ENCODE measurements at places on chromosomes 5 and 9.

- DNase-seq = no peak
Observed at GRCh38 chr5:62268792-62269191, 37.2 kb upstream of the KIF2A start.

- no peak for DNase-seq
Observed at GRCh38 chr5:175379867-175380266, 64.1 kb downstream of the DRD1 start.

DNA sequence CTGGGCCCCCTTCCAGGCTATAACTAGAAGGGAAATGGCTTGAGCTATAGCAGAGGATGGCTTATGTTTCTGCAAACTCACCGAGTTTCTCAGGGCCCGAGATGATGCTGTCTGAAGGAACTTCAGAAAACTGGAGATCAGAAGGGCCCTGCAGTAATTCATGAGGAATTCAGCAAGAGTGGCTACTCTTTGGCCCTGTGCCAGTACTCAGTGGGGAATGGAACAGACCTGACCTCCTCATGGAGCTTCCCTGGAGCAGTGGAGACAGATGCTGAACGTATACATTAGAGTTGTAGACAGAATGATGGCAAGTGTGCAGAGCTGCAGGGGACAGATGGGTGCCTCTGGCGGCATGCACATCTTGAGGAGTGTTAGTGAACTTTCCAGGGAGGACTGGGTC is 17.3 kb upstream of the SMIM32 start:
- DNase-seq = no peak

- no peak for DNase-seq
Observed at GRCh38 chr9:107144475-107144874, 138.6 kb upstream of the RAD23B start.

GRCh38 chr5:41747708-41748107 is 122.5 kb downstream of the OXCT1 start:
- no peak for DNase-seq

GRCh38 chr5:136079195-136079985 is 50.6 kb downstream of the TGFBI start:
- DNase-seq = no peak

- no peak for DNase-seq
Observed at GRCh38 chr9:31028137-31028536, 1356.3 kb upstream of the ACO1 start.

- DNase-seq = no peak
Observed at GRCh38 chr5:122195802-122196394, 66.6 kb downstream of the ZNF474 start.

DNA sequence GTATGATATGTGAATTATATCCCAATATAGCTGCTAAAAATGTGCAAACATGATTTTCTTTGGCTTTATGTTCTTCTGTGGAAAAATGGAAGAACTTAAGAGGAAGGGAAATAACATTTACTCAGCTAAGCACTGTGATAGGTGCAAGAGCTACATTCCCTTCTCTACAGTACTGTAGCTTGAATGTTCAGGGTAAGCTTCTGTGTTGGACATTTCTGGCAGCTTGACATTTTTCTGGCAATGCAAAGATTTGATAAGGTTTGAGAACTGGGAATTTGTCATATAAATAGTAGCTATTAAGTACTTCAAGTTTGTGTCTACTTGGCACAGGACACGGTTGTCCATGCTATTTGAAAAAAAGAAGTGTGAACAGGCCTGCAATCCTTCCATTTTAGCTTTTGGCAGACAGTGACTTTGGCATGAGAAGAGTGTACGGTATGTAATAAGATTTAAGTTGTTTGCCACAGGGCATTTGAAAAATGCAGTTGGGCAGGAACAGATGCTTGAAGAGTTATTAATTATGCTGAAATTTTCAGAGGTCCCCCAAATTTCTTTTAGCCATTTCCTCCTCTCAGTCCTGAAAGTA is 77.6 kb downstream of the KIF4B start:
- DNase-seq = no peak

GRCh38 chr9:133604214-133604613 is 5.0 kb downstream of the FAM163B start:
- no peak for DNase-seq

DNA sequence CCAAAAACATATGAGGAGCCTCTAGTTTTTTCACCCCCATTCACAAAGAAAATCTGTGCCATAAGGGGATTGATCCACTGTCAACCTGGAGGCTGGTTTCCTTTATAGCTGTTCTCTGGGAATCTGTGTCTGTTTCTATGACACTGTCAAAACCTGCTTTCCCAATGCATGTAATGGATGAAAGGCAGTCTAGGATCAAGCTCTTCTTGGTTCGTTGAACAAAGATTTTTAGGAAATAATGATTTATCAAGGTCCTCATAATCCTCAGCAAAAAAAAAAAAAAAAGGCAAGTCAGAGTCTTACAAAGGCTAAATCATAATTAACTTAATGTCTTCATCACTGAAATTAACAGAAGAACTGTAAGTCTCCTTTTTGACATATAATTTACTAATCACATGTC is 16.0 kb downstream of the EPB41L4A start:
- no peak for DNase-seq

GRCh38 chr9:82299870-82300269 is 311.3 kb downstream of the SPATA31D1 start:
- DNase-seq = no peak

- DNase-seq = no peak
Observed at GRCh38 chr5:4068171-4068570, 472.5 kb downstream of the IRX1 start.

GRCh38 chr5:97067296-97067850 is 75.0 kb downstream of the LIX1 start:
- DNase-seq = no peak

DNA sequence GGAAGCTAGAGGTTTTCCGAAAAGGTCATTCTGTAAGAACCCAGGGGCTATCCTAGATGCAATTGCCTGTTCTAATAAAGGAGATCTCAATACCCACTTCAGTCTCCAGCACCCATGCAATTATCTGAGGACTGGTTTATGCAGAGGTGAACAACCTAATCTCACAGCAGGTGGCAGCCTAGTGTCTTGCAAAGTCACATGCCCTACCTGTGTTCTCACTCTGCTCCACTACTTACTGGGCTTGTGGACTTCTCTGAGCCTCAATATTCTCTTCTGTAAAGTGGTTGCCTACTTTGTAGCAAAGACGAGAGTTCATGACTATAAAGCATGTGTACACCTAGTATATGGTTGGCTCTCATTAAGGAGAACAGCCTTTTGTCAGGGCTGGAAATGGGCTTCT is 21.0 kb upstream of the ALDH1B1 start:
- DNase-seq = no peak

DNA sequence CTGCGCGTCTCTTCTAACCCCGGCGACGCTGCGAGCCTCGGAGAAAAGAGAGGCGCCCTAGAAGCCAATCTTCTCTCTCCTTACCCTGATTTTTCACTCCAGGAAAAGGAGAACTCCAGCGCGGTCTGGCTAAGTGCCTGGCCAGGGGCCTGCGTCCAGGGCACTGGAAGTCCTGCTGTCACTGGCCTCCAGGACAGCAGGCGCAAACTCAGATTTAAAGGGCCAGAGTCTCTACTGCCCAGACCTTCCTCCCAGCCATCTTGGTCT is 553 bp upstream of the FOXB2 start:
- no peak for DNase-seq

Measured in activated CD4-positive, CD25-positive, alpha-beta regulatory T cell (primary cell).